ENCODE measurements at places on chromosomes 1 and 21.
A peak's percentile ranks its signal among the peaks of the same experiment; 100 is the strongest.

DNA sequence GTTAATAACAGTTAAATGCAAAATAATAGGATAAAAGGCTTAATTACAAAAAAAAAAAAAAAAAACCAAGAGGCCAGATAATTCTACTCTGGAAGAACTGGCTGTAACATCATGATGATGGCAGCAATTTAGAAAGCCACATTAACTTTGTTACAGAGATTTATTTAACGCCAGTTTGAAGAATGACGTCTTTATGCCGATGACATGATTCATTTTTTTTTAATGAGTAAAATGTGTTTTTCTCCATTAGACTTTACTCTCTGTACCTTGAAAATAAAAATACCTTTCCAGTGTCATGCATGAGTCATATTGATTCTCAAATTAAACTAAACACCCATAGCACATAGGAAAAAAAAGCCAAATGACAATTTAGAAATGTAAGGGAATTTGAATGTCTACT, 226.1 kb downstream of the RGS7 start:
- DNase-seq = no peak

- no peak for DNase-seq
Measured at GRCh38 chr21:35697321-35697808, 363.0 kb downstream of the SETD4 start.

DNA sequence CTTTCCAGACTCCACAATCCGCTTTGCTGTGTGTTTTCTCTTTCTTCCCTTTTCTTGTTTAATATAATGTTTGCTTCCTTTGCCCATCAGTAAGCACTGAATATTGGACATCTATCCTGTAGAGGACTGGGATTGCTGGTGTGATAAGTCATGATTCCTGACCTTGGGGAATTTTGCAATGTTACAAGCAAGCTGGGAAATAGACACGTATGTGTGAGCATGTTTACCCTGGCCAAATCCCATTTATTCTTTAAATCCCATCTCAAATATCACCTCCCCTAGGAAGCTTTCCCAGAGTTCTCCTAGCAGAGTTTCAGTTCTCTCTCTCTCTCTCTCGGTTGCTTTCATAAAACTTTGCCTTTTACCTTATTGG, 155.3 kb downstream of the ROR1 start:
- DNase-seq = no peak

DNA sequence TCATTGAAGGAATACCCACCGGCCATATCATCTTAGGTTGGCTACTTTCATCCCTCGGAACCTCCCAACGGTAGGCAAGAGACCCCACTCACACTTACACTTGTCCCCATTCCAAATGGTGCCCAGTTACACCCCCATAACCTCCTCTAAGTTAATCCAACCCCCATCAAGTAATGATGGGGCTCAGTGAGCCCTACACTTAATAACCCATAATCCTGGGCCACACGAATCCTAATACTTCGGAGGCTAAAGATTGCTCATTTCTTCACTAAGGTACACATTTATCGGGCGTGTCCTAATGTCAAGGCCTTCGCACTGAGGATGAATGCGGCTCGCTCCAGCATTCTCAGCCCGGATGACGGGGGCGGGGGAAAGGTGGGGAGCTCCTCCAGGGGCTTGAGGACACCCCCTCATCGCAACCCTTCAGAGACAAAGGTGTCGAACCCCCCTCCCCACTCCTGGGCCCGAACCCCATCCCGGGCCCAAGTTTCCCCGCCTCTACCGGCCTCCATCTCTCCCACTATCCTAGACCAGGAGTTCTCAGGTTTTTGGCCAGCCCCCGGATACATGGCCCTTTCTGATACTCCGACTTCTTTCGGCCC, 435 bp downstream of the ILF2 start:
- no peak for DNase-seq

GRCh38 chr1:200625381-200625824, 4.9 kb upstream of the KIF14 start:
- no peak for DNase-seq

DNA sequence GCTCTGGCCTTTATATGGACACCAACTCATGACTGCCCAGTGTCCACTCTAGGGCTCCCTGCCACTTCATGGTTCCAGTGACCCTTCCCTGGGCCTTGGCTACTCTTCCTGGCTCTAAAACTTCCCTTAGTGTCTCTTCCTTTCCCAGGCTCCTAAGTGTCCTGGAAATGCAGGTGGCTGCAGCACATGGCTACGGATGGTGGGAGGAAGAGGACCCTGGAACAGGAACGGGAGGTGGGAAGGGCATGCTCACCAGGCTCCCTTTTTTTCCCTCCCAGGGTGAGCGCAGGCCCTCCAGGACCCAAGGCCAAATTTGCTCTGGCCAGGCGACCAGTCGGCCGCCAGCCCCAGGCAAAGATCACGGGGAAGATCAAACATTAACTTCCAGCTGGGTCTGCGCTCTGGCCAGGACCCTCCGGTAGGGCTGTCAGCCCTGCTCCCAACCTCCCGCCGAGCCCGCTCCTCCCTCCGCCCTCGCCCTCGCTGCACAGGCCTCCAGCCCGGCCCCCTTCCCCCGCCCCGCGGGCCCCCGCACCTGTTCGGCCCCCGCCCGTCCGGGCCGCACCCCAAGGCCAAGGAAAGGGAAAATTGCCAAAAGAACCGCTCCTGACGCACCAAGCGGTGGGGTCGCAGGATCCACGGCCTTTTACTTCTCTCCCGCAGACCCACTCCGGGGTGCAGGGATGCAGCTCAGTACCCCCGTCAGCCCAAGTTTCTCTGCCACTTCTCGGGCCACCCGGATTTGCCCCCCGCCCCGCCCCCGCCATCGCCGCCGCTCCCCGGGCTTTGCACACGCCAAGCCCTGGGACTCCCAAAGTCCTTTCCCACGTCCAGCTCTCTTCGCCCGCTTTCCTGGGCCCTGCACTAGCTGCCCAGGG, 894 bp downstream of the TCEA3 start:
- peak; percentile 5 for DNase-seq

- no peak for DNase-seq
Measured at GRCh38 chr1:10773851-10774614, 22.4 kb downstream of the CASZ1 start.

DNA sequence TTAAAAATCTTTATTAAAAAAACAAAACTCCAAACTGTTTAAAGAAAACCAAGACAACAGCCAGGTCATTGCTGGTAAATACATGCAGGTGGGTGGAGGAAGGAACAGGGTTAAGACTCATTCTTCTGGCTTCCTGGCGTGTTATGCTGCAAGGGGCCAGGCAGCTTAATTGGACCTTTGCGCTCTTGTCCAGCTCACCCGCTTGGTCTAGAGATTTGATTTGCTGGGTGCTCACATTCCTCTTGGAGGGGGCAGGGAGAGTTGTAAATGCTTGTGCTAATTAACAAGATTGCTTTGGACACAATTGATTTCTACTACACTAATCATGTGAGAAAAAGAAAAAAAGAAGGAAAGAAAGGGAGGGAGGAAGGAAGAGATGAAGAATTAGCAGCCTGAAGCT, 10.5 kb downstream of the CEP104 start:
- DNase-seq = no peak

GRCh38 chr1:42529724-42530181, 66.7 kb downstream of the CCDC30 start:
- no peak for DNase-seq

- DNase-seq = no peak
Measured at GRCh38 chr21:34800797-34801518, 132.2 kb downstream of the CLIC6 start.

DNA sequence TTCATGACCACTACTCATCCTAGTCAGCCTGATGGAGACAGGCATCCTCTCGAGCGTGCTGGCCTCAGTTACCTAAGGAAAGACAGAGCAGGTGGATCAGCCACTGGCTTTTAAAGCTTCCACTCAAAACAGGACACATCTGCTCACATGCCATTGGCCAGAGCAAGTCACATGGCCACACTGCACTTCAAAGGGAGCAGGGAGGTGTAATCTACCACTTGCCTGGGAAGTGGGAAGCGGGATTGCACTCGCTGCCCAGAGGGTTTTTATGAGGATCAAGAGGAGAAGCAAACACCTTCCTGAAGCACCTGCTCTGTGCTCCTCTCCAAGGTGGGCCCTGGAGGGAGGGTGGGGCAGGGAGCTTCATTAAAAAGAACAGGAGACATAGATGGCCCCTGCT, 108.0 kb downstream of the TAS1R2 start:
- DNase-seq = no peak

DNA sequence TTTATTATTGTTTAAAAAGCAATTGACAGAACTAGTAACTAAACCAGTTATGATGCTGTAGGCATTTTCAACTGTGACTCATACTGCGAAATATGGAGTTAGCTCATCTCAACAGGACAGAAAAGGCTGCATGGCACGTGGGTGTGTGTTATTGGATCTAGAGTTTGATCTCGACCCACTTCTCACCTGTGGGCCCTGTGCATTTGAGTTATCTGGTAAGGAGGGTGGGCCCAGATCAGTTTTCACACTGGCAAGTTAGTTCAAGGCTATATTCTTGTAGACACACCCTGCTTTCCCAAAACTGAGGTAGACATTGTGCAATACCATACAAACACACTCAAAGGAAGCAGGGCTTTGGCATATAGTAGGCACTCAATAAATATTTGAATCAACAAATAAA, 71.3 kb upstream of the PRDX6 start:
- DNase-seq = no peak

- DNase-seq = no peak
Measured at GRCh38 chr1:238107322-238107721, 216.6 kb upstream of the ZP4 start.

GRCh38 chr1:3542676-3543075, 68.6 kb downstream of the MEGF6 start:
- DNase-seq = no peak

- no peak for DNase-seq
Measured at GRCh38 chr1:11045428-11046269, 1.4 kb downstream of the MASP2 start.

- no peak for DNase-seq
Measured at GRCh38 chr21:45354970-45355369, 50.0 kb upstream of the COL18A1 start.

DNA sequence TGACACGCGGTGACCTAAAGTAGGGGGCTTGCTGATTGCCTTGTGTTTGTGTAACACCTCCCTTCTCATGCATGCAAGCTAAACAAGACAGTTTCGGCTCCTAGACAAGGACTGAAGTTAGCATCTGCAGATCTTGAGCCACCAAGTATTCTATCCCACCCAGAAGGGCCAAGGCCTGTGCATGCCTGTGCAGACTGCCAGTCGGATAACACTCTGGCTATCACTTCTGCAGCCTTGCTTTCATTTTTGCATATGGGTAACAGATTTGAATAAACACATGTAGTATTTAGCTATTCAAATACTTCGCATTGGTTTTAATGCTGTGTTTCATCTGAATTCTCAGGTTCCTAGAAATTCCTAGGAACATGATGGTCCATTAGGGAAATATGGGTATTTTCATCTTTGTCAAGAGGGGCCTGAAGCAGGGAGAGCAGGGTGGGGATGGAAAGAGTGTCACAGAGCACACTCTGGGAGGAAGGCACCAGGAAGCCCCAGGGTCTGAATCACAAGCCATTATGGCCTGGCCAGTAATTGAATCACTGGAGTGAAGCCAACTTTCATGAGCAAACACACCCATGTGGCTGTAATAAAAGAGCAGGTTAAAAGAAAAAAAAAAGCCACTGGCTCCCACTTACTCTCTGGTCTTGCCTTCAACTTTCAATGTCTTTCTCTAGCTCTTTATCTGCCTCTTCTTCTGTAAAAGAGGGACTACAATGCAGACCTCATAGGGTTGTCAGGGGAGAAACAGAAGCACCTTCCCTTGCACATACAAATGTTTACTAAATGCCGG, 28.3 kb downstream of the GADD45A start:
- DNase-seq = no peak

DNA sequence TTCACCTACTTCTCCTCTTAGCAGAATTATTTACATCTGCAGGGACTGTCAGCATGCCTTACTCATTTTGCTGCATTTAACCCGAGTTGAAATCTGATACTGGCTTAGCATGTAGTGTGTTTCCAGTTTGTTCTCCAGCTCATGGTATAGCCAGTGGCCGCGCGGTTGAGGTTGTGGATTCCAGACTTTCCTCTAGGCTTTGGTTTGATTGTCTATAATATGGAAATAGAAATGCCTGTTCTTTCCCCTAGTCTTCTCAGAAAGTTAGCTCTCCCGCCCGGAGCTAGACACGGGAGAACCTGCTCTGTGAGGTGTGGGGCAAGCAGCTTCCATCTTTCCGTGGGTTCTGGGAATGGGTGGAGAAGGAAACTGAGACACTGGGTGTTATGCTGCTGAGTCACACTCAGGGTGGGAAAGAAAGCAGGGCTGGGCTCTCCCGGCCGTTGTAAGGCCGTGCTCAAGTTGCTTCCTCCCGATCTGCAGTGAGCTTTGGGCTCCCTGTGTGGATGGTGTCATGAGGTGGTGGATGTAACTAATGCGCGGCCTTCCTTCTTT, 206.8 kb upstream of the TMEM51 start:
- no peak for DNase-seq

DNA sequence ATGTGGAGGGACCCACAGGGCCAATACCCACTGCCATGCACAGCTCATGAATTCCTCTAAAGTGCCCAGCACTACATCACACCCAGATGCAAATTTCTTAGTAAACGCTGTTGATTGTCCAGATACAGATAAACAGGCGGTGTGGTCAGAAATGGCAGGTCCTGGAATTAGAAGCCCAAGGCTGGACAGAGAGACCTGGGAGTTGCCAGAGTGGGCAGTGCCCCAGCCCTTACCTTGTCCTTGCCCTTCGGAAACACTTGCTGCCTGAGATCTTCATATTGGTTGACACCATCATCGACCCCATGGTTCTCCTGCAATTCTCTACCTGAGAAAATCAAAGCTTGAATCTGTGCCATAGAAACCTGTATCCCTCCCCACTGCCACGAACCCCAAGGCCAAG, 149.3 kb upstream of the ETV3 start:
- no peak for DNase-seq

DNA sequence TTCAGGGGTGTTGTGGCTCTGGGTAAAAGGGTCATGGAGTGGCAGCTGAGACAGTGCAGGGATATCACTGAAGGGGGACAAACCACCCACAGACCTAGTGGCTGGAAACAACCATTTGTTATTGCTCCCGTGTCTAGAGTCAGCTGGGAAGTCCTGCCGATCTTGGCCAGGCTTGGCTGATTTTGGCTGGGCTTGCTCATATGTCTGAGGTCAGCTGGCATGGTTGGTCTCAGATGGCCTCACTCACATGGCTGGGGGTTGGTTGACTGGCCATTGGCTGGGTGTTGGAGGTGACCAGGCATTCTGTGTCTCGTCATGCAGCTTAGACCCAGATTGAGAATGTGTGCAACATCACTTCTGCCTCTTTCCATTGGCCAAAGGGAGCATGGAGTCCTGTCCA, 203.8 kb upstream of the POU3F1 start:
- no peak for DNase-seq

- DNase-seq = no peak
Measured at GRCh38 chr1:234218078-234218477, 155.2 kb upstream of the COA6 start.

DNA sequence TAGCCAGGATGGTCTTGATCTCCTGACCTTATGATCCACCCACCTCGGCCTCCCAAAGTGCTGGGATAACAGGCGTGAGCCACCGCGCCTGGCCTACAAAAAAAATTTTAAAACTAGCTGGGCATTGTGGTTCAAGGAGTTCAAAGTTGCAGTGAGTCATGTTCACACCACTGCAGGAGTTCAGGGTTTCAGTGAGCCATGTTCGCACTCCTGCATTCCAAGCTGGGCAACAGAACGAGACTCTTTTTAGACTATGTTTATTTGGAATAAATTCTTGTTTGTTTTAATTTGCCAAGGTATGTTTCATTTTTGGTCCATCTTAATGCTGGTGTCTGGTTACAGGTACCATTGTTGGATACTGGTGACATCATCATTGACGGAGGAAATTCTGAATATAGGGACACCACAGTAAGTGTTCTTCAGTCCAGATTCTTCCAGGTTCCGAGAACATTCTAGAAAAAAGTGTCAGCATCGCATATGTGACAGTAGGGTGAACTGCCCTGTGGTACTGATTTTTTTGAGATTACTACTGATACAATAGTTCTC, 3.9 kb downstream of the PGD start:
- DNase-seq = no peak

All from effector CD8-positive, alpha-beta T cell (primary cell).